ENCODE measurements at places on chromosomes 12 and 14. TPM values are rescaled to one million over a fixed set of nuclear protein-coding genes. Genes with fewer than 3 reads are reported as not detected.

Gene CHGA
- total RNA-seq: 1.8 TPM

Gene SLC10A1
- total RNA-seq: not detected

Gene MTERF2
- total RNA-seq: 28.6 TPM

Gene SLC2A3
- 12.3 TPM for total RNA-seq

Gene CHPT1
- 48.8 TPM for total RNA-seq

Gene PTHLH
- total RNA-seq: 3.3 TPM

Data from gastroesophageal sphincter (tissue), 4 donors.